ENCODE measurements at places on chromosomes 5 and 9. TPM values are rescaled to one million over a fixed set of nuclear protein-coding genes. Genes with fewer than 3 reads are reported as not detected.
A peak's percentile ranks its signal among the peaks of the same experiment; 100 is the strongest.

DNA sequence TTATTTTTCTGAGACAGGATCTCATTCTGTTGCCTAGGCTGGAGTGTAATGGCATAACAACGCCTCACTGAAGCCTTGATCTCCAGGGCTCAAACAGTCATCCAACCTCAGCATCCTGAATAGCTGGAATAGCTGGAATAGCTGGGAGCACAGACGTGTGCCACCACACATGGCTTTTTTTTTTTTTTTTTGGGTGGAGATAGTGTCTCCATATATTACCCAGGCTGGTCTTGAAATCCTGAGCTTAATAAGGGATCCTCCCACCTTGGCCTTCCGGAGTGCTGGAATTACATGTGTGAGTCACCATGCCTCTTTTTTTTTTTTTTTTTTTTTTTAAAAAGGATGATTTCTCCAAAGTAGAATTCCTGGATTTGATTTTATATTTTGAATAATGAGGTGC, 60.7 kb downstream of the NSD1 start:
- DNase-seq = no peak

The OLFM1 gene
- total RNA-seq = 25.8 TPM

The CTXN3 gene
- not detected for total RNA-seq

The TEK gene
- total RNA-seq = 11.9 TPM

The PCDH12 gene
- 7.8 TPM for total RNA-seq

The TXNDC15 gene
- total RNA-seq = 157 TPM

DNA sequence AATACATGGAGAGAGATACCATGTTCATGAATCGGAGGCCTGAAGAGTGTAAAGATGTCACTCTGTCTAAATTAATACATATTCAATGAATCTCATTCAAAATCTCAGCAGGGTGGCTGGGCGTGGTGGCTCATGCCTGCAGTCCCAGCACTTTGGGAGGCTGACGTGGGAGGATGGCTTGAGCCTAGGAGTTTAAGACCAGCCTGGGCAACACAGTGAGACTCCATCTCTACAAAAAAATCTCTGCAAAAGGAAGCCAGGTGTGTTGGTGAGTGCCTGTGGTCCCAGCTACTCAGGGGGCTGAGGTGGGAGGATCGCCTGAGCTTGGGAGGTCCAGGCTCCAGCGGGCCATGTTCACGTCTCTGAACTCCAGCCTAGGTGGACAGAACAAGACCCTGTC, 49.7 kb downstream of the COL23A1 start:
- no peak for DNase-seq

The MYMK gene
- not detected for total RNA-seq

DNA sequence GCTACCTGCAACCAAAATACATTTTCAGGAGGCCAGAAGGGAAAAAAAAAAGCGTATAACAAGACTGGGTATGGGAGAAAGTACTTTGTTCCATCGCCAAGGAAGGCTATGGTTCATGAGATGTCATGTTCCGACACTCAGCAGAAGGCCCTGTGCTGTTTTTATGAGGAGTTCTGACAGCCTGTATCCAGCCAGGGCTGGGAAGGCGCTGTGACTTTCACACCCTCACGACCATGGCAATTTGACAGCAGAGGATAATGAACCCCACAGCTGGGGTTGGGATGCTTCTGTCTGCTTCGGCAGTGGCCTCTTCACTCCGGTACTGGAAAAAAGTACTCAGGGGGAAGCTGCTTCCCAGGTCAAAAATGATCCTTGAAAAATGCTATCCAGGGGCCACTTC, 154.4 kb downstream of the PRELID2 start:
- no peak for DNase-seq

DNA sequence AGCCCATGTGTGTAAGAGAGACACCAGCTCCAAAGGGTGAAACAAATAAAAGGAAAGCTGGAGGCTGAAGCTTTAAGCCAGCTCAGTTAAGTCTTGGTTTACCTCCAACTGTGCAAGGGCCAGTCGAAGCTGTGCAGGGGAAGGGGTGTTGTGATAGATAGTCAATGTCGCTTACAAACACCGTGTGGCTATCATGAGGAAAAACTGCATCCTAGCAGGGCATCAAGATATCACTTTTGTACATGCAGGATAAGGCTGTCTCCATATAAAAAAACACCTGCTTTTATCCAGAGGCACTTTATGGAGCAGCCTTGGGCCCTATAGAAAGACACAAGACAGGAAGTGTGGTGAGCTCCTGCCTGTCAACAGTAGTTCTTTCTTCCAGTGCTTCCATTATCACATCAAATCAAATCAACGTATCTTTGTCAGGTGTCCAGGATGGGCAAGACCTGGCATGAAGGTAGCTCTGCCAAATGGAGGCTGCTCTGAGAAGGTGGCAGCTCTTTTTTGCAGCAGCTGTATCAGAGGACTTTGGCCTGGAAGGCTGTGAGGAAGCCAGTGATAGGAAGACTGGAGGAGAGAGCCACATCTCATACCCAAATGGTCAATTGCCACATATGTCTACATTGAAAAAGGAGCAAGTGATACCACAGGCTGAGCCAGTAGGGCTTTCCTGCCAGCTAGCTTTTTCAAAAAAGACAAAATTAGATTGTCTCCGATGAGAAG, 29.3 kb upstream of the SELENOP start:
- DNase-seq = no peak

DNA sequence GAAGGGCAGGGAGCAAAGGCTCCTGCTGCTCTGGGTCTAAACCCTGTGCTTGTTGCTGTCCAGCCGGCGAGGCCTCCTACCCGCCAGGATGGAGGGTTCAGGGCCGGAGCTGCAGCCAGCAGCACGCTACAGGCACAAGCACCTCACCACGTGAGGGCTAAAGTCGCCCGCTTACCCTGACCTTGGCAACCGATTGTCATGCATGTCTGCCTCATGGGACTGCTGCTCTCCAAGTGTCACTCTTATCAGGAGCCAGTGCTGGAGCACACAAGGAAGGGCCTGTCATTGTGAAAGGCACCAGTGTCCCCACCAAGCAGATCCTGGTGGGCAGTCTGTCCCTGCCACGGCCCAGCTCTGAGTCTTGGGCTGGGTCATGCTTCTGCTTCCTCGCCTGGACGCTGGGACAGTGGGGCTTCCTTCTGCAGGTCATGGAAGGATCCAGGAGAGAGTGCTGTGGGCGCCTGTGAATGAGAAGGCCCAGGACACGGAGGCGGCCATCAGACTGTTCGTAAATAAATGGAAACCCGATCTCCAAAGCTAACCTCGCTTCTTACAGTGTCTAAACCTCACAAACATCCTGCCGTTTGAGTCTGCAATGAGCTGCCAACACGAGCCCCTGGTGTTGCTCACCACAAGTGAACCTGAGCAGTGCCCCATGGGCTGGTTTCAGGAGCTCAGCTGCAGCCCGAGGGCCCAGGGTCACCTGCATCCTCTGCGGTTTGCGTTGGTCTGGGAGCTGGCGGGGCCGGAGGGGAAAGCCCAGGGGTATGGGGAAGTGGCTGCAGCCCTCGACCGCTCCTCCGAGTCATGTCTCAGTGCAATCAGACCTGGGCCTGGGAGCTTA, 58.2 kb upstream of the RXRA start:
- DNase-seq = no peak

The GLT6D1 gene
- total RNA-seq = not detected

The AJM1 gene
- total RNA-seq = 4.7 TPM

The PCDHB3 gene
- total RNA-seq = 2.6 TPM

- DNase-seq = no peak
Measured at GRCh38 chr9:112421771-112422222, 41.9 kb downstream of the HSDL2 start.

GRCh38 chr9:110208031-110208430, at the start of gene C9orf152:
Gene C9orf152, minus strand, starts transcription at chr9:110208159. Its CDS starts 580 bp downstream, at chr9:110207579.
- peak; percentile 56 for DNase-seq

GRCh38 chr9:33025572-33026342, 684 bp downstream of the DNAJA1 start:
- peak; percentile 69 for DNase-seq

- peak; percentile 19 for DNase-seq
Measured at GRCh38 chr9:87792831-87793288, 66.9 kb downstream of the CTSL start.

DNA sequence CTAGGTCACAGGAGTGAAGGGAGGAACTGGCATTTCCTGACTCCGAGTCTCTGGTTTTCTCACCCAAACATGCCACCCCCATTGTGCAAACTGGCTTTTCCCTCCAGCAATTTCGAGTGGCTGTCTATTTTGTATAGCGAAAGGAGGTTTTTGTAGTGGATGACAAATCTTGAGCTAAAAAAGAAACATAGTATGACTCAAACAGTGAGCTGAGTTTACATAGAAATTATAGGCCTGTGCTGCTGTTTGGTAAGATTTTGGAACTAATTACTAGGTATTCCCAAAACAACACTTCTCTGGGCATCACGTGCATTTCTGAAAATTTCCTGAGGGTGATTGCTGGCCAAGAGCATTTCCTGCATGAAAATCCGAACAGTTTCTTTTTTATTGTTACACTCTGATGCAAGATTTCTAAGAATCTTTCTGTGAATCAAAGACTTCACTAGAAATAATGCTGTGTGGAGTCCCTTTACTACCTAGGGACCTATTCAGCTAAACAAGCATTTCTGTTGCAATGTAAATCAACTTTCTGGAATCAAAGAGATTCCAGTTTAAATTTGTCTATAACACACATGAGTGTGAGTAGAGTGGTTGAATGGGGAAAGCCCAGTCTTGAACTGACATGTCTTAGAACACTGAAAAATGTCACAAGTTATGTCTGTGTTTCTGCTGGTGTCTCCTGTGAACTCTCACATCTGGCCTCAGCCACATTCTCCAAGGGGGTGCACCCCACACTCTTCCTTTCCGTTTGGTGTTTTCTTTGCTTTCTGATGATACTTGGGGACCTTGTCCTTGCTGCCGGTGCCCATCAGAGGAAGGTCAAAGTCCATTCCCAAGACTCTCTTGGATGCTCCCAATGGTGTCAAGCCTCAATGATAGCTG, 33.3 kb upstream of the DAPK1 start:
- DNase-seq = peak; percentile 30

GRCh38 chr9:135525241-135526088, 4.2 kb downstream of the LCN1 start:
- DNase-seq = no peak

DNA sequence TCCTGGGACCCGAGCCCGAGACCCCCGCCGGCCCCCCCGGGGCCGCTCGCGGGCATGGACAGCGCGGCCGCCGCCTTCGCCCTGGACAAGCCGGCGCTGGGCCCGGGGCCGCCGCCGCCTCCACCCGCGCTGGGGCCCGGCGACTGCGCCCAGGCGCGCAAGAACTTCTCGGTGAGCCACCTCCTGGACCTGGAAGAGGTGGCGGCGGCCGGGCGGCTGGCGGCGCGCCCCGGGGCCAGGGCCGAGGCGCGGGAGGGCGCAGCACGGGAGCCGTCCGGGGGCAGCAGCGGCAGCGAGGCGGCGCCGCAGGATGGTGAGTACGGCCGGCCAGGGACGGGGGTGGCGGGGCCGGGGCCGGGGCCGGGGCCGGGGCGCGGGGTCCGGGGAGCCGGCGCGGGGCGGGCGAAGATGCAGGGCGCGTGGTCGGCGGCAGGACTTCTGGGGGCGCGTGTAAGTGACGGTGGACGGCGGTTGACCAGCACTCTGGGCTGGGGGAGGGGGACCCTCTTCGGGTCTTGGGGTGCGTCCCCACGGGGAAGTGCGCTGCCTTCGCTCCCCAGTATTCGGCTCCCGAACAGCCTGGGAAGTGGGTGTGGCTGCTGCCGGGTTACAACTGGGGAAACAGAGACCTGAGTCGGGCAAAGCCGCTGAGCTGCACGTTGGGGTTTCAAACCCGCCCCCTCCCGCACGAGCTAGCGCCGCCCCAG, 520 bp downstream of the PRRX2 start:
- DNase-seq = no peak

- no peak for DNase-seq
Measured at GRCh38 chr5:81006947-81007636, 46.9 kb downstream of the RASGRF2 start.

The ORM2 gene
- not detected for total RNA-seq

GRCh38 chr5:32217886-32218396, 43.8 kb upstream of the GOLPH3 start:
- peak; percentile 30 for DNase-seq

The PLPP7 gene
- 2.8 TPM for total RNA-seq

DNA sequence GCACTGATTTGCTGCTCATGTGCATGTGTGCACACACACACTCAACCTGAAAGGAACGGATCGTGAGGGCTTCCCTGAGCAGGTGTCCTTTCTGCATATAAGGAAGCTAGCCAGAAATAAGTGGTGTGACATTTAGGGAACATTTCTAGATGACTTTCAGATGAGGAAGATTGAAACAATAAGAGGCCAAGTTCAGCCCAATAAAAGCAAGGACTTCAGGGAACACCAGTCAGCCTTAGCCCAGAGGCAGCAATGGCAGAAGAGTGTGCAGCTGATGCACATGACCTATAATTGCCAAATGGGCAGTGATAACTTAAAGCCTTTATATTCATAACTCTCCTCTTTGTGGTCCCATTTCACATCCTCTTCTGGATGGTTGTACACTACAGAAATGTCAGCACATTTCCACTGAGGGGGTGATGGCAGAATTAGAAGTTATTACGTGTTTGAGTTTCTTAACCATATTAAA, 255.5 kb downstream of the TRIM32 start:
- no peak for DNase-seq

The SLC6A18 gene
- not detected for total RNA-seq

DNA sequence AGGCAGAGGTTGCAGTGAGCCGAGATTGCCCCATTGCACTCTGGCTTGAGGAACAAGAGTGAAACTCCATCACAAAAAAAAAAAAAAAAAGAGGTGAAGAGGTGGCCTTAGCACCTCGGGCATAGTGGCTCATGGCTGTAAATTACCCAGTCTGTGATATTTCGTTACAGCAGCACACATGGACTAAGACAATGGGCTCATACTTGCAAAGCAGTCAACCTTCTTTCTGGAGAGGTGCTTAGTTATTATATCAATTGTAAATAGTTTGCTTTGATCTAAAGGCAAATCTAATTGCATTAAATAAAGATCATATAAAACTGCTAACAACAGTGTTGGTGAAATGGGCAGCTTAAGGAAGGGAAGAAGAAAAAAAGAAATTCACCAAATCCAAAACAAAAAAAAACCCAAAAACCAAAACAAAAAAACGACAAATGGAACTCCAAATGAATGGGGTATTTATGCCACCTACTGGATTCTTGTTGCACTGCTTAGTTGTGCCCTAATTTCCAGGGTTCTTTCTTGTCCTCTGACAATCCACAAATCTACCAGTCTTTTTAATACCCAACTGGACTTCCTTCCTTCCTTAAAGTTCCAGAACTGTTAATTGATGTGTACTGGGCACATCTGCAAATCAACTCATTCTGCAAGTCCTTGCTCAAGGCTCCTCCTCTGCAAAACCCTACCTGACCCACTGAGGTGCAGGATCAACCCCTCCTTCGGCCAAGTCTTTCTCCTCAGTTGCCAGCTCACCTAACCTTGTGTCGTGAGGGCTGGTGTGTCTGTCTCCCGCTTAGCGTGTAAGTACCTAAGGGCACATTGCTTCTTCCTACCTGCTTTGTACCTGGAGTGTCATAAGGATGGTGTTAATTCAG, 35.0 kb upstream of the DMRT1 start:
- DNase-seq = no peak

DNA sequence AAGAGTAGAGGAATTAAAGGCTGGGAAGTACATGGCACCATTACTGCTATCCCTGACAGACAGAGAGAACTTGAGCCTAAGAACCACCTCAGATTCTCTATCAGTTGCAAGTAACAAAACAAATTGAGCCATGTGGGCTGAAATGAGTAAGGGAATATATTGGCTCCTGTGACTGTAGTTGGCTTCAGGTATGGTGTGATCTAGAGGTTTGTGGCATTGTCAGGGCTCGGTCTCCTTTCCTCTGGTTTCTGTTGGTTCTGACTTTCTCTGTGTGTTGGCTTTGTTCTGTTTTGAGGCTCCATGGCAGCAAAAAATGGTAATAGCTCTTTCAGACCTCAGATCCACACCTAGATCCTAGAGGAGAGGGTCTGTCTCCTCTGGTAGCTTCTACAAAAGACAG, 5.7 kb downstream of the GALNT10 start:
- no peak for DNase-seq

- DNase-seq = no peak
Measured at GRCh38 chr5:112708103-112708622, 29.5 kb upstream of the APC start.

The PRSS3 gene
- not detected for total RNA-seq

All from thyroid gland (tissue), 4 donors.